ENCODE measurements at places on chromosomes 2 and 18.
A peak's percentile ranks its signal among the peaks of the same experiment; 100 is the strongest.

DNA sequence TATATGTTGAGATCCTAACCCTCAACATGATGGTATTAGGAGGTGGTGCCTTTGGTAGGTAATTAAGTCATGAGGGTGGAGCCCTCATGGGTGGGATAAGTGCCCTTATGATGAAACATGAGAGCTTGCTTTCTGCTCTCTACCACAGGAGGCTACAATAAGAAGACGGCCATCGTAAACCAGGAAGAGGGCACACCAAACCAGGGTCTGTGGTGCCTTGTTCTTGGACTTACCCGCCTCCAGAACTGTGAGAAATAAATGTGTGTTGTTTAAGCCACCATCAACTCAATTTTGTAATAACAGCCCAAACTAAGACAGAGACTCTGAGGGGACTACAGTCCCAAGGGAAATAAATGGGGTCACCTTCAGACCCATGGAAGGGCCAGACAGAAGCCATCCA is 52.3 kb downstream of the IRS1 start:
- no peak for DNase-seq

GRCh38 chr2:29227935-29228675 is 112.9 kb downstream of the CLIP4 start:
- no peak for DNase-seq

- DNase-seq, result no peak
Measured at GRCh38 chr2:4782647-4783046, 909.5 kb upstream of the SOX11 start.

- no peak for DNase-seq
Measured at GRCh38 chr2:23388294-23388693, 3.3 kb downstream of the KLHL29 start.

DNA sequence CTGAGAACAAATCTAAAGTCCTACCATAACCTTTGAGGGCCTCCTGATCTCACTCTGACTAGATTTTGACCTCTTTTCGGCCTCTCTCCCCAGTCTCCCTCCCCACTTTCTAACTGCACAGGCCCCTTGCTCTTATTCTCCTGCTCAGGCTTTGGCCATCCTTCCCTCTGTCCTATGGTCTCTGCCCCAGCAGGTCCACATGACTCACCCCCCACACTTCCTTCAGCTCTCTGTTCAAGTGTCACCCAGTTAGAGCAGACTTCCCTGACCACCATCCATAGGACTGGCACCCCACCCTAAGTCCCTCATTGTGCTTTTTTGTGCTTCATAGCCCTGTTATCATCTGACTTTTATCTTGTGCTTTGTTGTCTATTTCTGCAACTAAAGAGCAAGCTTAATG is 41.2 kb upstream of the NT5C1B start:
- DNase-seq, result no peak

- DNase-seq, result no peak
Measured at GRCh38 chr2:39304729-39305128, 61.0 kb upstream of the CDKL4 start.

DNA sequence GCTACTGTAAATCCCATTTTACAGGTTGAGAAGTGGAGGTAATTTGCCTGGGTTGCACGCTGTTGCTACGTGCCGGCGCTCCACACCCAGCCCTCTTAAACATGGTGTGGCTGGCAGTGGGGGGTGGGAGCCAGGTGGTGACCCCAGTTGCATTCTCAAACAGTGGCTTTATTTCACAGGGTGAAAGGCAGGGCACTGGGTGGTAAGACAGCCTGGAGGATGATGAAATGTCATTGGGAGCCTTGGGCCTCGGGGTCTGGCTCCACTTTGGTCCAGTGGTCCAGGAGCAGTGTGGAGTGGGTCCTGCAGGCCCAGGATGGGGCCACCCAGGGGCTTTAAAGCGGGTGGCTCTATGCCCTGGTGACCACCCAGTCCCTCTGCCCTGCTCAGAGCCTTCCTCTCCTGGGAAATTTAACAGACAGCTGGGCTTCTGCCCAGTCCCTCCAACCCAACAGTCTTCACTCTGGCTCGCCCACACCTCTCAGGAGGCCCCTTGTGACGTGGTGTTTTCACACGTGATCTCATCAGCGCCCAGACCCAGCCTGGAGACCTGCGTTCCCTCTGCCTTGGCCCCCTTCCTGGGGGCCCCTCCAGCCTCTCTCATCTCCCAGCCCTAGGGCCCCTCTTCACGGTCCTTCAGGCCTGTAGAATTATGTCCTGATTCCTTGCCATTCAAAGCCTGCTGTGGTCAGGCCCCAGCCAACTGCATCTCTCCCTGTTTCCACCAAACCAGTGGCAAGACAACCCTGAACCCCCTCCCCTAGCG is 92.5 kb downstream of the INHBB start:
- no peak for DNase-seq

DNA sequence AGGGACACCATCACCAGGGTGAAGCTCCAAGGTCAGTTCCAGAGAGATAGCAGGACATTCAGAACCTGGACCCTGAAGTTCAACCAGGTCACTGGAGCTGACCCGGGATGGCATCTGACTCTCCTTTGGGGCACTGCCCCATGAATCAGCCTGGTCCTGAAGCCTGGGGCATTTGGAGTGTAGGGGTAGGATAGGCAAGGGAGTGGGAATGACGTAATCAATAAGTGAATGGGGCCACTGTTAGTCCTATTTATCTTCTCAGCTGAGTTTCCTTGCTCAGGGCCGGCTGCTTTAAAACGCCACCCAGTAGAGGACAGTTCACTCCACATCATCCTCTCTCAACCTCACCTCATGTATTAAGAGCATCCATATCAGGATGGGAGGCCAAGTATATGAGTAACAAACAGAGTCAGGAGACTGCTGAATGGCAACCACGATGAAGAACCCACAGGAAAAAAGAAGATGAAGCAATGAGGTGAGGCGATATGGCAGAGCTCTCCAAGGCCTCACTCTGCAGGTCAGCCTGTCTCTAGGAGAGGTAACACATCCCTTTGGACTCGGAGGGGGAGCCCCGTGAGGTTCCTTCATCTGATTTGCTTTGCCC is 1.8 kb upstream of the RFX8 start:
- DNase-seq, result no peak

- peak; percentile 62 for DNase-seq
Measured at GRCh38 chr2:64644458-64645382, 9.0 kb downstream of the SERTAD2 start.

DNA sequence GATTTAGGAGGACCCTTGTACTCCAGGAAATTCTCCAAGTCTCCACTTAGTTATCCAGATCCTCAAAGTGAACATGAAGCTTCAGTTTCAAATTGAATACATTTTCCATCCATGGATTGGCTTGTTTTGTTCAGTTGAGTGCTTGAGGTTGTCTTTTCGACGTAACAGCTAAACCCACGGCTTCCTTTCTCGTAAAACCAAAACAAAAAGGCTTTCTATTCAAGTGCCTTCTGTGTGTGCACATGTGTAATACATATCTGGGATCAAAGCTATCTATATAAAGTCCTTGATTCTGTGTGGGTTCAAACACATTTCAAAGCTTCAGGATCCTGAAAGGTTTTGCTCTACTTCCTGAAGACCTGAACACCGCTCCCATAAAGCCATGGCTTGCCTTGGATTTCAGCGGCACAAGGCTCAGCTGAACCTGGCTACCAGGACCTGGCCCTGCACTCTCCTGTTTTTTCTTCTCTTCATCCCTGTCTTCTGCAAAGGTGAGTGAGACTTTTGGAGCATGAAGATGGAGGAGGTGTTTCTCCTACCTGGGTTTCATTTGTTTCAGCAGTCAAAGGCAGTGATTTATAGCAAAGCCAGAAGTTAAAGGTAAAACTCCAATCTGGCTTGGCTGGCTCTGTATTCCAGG is at the start of gene CTLA4:
Gene CTLA4, plus strand, starts transcription at position 211 of the 640 bp plus-strand sequence. Its CDS starts 172 bp downstream, at position 383.
- no peak for DNase-seq

DNA sequence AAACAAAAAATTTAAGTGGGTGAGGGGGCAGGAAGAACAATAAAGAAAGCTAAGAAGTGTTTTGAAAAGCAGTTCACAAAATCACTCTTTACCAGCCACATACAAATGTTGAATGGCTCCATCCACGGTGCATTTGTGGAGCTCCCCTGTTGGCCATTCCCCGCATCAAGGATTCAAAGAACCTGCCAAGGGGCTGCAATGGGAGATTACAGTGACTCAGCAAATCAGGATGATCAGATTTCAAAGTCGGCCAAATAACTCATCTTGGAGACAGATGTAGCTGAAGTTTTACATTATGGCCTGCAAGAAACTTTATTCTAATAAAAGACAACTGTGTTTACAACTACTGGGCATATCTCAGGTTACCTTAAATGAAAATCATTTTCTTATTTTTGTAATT is 26.9 kb downstream of the COL4A3 start:
- DNase-seq, result no peak

GRCh38 chr2:235218486-235218907 is 266.7 kb downstream of the SH3BP4 start:
- no peak for DNase-seq

DNA sequence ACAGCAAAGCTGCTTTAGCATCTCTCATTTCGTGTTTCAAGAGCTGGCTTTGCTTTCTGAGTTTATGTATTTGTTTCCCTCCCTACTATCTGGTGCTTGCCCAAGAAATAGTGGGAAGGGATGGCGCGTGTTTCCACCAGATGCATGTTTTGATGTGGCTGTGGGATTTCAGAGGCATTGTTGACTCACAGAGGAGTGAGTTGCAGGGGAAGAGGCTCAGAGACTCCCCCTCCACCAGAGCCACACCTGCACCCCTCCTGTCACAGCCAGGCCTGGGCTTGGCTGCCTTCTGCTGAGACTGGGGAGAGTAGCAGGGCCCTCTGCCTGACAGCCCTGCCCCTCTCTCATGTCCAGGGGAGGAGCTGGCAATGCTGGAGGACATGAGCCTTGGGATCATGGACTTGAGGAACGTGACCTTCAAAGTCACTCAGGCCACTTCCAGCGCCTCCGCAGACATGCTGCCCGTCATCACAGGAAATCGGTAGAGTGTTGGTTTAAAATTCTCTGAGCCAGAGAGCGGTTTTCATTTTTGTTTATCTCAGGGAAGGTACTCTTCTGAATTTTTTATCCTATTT is 42.9 kb downstream of the COA5 start:
- no peak for DNase-seq

DNA sequence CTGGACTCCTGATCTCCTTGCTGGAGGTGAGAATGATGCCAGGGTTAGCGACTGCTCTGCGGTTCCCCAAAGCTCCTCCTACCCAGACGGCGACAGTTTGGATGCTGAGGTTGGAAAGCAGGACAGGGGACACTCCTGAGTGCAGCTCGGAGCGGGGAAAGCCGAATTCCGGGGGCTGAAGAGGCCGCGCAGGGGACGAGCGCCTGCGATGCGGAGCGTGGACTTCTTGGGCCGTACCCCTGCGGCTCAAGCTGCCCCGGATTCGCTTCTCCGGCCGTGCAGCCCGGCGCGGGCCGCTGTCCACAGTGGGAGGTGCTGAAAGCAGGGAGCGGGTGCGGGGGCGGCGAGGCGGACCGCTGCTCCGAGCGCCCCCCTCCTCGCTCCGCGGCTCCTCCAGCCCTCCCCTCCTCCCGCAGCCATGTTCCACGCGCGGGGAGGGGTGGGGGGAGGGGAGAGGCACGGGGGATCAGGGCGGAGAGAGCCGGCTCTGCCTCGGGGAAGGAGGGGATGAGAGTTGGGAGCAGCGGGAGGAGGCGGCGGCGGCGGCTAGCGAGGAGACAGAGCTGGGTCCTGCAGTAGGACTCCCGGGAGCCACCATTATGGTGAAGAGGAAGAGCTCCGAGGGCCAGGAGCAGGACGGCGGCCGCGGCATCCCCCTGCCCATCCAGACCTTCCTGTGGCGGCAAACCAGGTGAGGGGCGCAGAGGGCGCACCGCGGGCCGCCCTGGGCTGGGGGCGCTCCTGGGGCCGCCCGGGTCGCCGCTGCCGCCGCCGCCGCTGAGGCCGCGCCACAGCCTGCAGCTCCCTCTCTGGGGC is at the start of gene UNC80:
Gene UNC80, plus strand, starts transcription at position 359 of the 816 bp plus-strand sequence. Its CDS starts 241 bp downstream, at position 600.
- no peak for DNase-seq

GRCh38 chr18:35862119-35862640 is 110.3 kb upstream of the RMP24 start:
- peak; percentile 6 for DNase-seq

GRCh38 chr2:211652327-211652726 is 886.3 kb downstream of the ERBB4 start:
- no peak for DNase-seq

DNA sequence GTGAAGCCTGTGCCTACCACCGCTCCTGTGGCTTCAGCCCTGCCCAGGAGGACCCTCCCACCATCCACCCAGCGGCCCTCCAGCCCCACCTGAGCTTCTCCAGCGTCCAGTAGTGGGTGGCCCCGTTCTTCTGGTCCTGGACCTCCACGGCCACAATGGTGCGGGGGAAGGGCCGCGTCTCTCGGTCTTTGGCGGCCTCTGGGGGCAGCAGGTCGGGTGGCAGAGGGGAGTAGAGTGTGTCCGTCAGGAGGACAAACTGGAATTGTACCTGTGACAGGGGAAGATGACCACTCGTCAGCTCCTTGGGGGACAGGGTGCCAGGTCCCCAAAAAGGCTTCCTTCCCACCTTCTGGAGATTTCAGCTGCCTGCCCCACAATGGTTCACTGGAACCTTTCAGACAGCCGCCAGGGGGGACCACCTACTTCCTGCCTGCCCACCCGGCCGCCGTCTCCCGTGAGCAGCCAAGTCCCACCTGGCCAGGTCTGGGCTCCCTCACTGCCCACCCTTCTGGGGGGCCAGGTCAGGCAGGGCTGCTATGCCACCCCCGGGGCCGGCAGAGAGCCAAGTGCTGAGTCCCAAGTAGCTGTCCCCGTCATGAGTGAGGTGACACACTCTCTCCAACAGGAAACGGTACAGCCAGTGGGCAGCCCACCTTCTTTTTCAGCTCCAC is 59.3 kb downstream of the KIF1A start:
- DNase-seq, result no peak

DNA sequence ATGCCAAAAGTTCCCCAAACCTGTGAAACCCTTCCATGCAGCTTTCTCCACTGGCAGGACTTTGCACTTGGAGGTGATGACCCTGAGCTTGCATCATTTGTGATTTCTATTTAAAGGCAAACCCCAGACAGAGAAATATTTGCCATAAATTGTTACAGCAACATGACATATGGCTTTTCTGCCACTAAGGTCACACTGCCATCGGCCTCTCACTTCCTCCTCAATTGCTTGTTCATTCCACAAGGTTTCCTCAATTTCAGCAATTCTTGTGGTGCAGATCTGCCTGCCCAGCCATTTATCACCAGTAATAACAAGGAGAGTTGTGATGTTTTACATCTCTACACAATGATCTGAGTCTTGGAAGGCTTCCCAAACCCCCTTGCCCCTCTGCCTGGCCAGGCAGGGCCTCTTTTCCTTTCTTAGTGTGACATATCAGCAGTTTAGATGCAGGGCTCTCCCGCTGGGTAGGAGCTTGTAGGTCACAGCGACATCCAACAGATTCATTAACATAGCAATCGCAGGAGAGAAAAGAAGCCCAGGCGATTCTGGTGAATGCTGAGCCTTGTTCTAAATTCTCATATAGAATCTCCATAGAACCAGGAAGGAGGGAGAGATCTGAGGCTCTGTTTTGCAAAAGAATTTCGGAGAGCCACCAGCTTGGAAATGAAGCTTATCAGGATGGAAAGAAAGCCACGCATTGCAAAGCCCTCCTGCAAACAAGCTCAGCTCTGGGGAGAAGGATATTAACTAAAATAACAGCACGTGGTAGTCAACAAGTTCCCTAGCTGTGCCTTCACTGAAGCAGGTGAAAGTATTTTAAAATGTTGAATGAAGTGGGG is 46.7 kb upstream of the ITGA6 start:
- DNase-seq, result no peak

- peak; percentile 21 for DNase-seq
Measured at GRCh38 chr2:102355526-102356380, at the start of gene IL18R1. Gene IL18R1, plus strand, starts transcription at chr2:102355796. Its CDS starts 6,865 bp downstream, at chr2:102362661.
